ENCODE measurements at places on chromosomes 11 and 22.

DNA sequence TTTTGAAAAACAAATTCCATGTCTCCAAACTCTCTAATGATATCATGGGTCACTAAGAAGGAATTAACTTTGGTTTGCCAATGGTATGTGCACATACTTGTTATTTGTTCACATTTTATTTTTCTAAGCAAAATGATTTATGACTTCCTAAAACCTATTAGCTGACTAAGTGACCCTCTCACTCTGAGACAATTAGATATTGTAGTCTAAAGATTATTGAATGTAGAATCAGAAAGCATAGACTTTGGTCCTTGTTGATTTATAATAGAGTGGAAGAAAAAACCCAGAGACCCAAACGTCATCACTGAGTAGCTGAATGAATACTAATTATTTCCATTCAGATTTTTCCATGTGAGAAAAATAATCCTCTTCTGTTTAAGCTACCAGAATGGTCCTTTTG is 243.5 kb upstream of the ANO3 start:
- no peak for DNase-seq

DNA sequence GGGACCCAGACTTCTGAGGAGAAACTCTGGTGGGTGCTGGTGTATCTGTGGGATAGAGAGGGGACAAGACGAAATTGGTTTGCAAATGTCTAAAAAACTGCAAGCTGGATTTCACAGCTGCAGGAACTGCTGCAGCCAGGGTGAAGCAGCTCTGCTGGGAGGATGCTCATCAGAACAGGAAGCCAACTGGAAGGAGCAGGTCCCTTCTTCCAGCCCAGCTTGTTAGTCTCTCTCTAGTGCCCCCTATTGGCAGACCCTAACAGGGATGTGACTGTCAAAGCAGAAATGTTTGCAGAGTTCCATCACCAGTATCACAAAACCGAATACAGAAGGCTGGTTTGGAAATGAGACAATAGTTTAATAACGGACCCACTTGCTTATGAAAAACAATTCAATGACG is 74.8 kb upstream of the SLC22A12 start:
- no peak for DNase-seq

GRCh38 chr22:42970029-42970428 is 44.9 kb downstream of the PACSIN2 start:
- DNase-seq: no peak

DNA sequence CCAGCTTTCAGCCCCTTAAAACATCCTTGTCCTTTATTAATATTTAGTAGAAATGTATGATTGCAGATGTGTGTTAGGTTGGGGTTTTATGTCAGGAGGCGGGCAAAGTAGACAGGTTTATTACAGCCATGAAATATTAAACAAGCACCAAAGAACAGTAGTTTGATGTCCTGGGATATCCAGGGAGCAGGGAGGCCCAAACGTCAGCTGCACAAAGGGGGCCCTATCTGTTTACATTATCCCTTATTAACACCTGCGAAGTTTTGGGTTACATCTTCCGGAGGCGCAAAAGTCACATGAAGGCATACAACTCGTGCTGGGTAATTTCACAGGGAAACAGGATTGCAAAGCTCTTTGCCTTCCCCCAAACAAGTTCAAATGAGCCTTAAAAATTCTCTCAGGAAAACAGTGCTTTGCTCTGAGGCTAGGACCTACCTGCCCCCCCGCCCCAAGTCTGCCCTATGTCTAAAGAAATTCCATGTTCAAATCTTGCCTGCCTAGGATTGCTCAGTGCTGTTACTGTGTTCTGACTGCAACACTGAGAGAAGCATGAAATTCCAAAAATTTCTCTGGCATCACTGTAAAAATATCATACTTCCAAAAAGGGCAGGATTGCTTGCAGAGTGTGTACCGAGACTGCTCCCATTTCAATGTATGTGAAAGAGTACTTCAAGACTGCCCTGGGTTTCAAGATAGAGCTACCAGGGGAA is 8.9 kb downstream of the MN1 start:
- DNase-seq: no peak

GRCh38 chr11:104633226-104633625 is 265.0 kb downstream of the CASP12 start:
- no peak for DNase-seq

GRCh38 chr11:121649798-121650197 is 197.0 kb upstream of the SORL1-AS1 start:
- DNase-seq: no peak

DNA sequence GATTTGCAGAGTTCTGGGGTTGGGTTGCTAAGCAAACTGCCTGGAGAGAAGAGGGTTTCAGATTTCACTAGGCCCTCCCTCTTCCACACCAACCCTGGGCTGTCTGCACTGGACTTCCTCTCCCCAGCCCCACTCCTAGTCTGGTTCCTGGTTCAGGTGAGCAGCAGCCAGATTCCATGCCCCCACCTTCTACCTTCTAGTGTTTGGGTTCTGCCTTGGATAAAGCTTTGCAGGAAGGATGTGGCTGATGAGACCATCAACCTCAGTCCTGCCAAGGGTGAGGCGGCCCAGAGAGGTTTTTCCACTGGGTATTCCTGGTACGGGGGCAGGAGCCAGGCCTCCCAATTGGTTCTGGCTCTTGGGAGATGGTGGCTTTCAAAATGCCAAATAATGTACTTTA is 68.3 kb downstream of the BCR start:
- DNase-seq: no peak

- DNase-seq: no peak
Measured at GRCh38 chr22:22931557-22932270, 44.1 kb downstream of the IGLL5 start.

DNA sequence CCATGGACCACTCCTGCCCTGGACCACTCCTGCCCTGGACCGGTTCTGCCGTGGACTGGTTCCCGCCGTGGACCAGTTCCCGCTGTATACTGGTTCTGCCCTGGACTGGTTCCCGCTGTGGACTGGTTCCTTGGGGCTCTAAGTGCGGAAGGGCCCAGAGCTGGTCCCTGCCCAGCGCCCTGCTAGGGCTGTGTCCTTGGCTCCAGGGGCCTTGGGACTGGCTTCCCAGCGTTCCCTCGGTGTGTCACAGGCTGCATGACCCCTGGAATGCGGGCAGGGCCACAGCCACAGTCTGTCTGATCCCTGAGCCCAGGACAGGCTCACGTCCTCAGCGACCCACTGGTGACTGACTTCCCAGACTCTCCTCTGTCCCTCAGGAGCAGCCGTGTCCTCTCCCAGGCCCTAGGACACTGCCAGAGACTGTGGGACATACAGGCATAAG is 412.2 kb downstream of the TBC1D22A start:
- DNase-seq: no peak

- no peak for DNase-seq
Measured at GRCh38 chr11:113168354-113169342, 145.7 kb upstream of the TTC12 start.

GRCh38 chr11:117281159-117281558 is 10.0 kb upstream of the BACE1-AS start:
- DNase-seq: no peak

DNA sequence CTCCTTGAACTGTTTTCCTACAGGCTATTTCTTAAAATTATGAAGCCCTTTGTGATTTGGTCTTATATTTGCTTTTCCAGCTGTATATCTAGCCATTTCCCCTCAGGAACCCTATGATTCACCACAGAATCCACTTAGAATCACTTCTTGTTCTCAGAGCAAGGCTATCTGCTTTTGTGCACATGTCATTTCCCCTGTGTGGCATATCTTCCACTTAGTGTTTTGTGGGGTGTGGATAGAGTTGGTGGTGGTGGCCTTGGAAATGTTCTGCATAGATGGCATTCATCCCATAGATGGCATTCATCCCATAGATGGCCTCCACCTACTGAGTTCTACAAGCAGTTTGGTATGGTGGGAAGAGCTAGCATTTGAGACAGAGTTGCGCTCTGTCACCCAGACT is 44.7 kb downstream of the SWAP70 start:
- no peak for DNase-seq

DNA sequence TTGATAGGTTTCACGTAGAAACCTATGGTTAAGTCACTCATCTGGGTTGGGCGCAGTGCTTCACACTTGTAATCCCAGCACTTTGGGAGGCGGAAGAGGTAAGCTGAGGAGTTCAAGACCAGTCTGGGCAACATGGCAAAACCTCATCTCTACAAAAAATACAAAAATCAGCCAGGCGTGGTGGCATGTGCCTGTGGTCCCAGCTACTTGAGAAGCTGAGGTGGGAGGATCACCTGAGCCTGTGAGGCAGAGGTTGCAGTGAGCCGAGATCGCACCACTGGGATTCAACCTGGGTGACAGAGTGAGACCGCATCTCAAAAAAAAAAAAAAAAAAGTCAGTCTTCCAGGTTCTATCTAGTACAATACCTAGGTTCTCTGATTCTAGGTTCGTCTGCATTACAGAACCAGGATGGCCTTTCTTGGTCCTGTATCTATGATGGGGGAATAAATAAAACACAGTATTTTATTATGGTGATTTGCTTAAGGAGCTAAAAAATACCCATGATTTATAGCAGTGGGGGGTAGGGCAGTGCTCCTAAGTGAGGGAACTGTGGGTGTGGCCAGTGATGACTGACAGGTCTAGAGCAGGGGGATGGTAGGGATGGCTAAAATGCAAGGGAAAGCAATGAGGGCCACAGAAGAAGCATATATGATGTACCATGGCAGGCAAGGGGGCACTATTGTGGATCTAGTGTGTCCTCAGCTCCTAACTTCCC is 65.5 kb upstream of the NUP160 start:
- DNase-seq: no peak

GRCh38 chr11:15034687-15035267 is 38.6 kb upstream of the CALCB start:
- DNase-seq: no peak

DNA sequence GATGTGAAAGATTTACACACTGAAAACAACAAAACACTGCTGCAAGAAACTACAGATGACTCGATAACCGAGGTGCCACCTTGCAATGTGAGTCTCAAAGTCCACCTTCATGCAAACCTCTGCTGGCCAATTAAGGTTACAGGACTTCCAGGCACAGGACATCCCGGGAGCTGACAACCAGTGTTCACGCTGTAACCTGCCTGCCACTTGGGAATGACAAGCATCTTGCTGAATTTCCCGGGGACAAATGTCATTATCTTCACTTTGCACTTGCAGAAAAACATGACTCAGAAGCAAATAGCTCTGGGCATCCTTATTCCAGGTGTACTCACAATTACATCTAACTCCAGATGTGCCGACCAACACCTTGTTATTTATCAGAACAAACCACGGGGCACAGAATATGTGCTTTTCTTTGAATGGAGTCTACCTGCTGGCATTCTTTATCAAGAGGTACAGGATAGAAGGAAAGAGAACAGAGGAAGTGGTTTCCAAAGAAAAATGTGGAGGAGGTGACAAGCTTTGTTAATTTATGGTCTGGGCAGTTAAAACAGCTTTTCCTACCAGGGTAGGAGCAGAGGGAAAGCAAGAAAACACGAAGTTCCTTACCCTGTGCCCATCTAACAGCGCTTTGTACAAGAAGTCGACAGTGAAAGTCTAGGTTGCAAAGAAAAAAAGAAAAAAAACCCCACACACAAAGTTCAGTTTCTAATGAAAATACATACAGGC is 72.3 kb downstream of the SHANK2 start:
- no peak for DNase-seq

DNA sequence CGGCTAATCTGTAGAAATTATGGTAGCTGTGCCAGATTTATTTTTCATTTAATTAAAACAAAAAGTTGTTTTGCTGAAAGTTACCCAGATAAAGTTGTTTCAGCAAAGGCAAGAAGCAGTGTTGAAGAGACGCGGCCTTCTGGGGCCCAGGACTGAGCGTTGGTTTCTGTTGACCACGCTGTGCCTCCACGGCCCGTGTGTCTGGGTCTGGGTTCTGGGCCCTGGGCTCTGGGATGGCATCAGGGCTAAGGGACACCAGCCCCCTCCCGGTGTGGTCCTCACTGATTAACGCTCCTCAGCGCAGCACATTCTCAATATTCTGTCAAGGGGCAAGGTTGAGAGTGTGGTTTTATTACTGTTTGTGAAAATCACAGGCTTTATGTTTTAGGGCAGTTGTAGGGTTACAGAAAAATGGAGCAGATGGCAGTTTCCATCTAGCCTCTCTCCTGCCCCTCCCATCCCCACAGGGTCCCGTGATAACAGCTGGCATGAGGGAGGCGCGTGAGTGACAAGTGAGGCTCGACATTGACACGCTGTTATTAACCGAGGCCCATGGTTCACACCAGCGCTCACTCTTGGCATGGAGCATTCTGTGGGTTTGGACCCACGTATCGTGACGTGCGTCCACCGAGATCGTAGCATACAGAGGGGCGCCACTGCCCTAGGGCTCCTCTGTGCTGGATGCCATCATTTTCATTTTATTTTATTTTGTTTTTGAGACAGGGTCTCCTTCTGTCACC is 1231.4 kb downstream of the BRD1 start:
- no peak for DNase-seq

DNA sequence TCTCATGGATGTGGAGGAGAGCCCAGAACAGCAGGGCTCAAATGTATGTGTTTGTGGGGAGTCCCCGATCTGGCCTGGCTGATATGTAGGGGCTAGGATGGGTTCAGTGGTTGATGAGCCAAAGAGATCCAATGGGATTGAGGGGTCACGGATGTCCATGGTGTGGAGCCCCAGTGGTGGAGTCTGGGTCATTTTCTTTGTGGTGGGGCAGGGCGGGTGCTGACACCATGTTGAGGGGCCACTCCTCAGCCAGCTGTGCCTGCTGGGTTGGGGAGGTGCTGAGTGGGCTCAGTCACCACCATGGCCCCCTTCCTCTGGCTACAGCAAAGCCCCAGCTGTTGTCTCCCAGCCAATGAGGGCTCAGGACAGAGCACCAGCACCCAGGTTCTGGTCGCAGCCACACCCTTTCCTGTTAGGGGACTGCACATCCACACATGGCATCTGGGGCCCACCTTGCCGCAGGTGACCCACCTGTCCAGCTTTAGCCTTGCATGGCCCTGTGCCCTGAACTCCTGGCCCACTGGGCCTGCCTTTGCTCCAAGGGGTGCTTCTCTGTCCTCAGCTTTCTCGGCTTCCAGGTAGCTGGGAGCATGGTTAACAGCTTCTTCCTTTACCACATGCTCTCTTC is 3.2 kb upstream of the GNAZ start:
- no peak for DNase-seq

DNA sequence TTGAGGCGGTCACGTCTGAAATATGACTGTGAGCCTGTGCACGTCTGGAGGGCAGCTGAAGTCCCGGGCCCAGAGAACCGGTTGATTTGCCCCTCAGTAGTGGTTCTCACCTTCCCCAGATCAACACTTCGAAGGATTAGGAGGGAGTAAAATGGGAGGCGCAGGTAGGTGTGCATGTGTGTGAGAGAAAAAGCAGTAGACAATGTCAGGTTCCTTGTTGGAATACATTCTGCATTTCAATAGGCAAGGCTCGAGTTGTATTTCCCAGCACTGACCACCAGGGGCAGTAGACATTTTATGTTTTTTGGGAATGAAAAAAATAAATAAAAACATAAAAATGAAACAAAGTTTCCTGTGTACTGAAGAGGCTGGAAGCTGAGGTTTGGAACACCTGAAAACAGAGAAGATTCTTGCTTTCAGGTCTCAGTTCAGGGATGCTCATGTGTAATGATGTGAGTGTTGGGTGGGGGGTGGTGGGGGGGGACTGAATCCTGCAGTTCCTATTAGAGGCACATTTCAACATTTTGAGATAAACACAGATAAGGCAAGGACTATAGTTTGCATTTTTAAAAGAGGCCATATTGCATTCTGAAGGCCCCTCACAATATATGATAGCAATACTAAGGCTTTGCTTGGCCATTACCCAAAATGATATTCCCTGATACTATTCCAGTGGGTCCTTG is 333.9 kb downstream of the CADM1 start:
- peak; percentile 12 for DNase-seq
